Stimulated activated CD4-positive, alpha-beta T cell treated with anti-CD3 and anti-CD28 coated beads, Interleukin-12 subunit alpha, Interleukin-12 subunit beta, amount 100 ng/mL, for 24 hours (primary cell): ENCODE measurements at places on chromosomes 16 and 17.

- DNase-seq, result no peak
Measured at GRCh38 chr17:3667366-3668278, 756 bp downstream of the TAX1BP3 start.

DNA sequence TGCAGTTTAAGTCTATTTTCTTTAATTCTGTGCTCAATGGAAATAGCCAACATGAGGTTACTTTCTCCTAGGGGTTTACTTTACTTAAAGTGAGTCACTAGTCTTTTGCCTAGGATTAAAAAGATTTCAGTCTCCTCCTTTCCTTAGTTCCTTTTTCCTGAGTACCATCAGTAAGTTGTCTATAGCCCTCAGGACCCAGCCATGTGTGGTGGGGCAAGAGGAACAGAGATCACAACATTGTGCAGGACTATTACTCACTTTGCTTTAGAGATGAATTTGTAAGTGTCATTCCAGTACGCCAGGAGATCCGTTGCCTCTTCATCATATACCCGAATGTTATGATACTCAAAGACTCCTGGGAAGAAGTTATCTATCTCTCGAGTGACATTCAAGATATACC, 27.7 kb upstream of the CORO6 start:
- DNase-seq, result no peak

GRCh38 chr16:78057803-78058564, 35.6 kb downstream of the CLEC3A start:
- no peak for DNase-seq

DNA sequence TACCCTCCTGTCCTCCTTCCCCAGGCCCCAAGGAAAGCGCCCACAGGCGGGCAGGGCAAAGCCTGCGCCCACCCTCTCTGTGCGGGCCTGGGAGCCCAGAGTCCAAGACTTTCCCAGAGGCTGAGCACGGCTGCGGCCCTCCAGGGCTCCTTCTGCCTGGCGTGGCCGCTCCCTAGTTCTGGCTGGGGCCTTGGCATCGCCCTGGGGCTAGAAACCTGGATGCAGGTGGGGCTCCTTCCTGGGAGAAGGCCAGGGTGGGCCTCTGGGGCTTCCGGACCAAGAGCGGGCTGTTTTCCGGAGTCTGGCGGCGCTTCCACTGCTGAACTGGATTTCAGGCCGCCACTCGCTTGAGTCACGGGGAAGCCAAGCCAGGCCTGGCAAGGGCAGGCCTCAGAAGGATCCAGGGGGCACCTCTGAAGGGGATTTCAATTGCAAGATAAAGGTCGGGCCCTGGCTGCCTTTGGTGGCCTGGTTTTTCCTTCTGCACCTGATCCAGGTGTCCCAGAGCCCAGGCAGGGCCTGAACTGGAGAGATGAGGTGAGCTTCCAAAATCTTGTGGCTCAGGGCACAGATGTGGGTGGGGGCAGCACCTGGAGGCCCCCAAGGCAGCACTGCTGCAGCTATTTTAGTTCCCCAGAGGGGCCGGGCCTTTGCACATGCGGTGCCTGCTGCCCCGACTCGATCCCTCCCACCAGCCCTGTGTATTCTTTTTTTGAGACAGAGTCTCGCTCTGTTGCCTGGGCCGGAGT, 227.4 kb downstream of the MRTFB start:
- DNase-seq, result no peak

GRCh38 chr17:77865112-77865611, 93.3 kb upstream of the TNRC6C start:
- DNase-seq, result no peak

GRCh38 chr16:86923656-86924055, 345.3 kb downstream of the FOXL1 start:
- DNase-seq, result no peak

GRCh38 chr16:70396246-70396904, 42.5 kb downstream of the ST3GAL2 start:
- DNase-seq, result no peak

GRCh38 chr17:51805765-51806164, 352.7 kb downstream of the CA10 start:
- no peak for DNase-seq

GRCh38 chr16:84421938-84422220, 53.5 kb downstream of the ATP2C2 start:
- DNase-seq, result no peak

DNA sequence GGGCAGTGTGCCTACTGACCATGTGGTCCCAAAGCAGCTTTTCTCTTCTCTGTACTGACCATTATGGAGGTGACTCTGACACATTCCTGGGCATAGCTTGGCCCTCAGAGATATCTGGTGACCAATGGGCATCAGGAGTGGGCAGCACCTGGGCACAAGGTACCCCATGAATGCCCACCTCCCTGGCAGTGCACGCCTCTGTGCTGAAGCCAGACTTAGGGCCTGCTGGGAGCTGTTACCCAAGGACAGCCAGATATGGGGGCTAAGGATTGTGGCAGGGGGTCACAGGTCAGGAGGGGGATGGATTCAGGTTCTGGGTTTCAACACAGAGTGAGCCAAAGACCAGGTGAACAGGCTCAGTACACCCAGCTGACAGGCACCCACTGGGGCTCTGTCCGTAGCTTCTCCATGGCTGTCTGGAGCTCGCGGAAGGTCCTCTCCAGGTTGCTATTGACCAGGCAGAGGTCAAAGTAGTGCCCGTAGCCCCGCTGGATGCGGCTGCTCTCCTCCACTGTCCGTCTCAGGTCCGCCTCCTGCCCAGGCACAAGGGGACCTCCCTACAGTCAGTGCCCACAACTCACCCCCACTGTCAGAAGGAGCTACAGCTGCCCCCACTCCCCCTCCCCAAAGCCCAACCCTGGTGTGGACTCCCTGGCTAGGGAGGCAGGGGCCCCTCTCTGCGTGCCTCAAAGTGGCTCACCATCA, 29.7 kb downstream of the MPP2 start:
- no peak for DNase-seq

DNA sequence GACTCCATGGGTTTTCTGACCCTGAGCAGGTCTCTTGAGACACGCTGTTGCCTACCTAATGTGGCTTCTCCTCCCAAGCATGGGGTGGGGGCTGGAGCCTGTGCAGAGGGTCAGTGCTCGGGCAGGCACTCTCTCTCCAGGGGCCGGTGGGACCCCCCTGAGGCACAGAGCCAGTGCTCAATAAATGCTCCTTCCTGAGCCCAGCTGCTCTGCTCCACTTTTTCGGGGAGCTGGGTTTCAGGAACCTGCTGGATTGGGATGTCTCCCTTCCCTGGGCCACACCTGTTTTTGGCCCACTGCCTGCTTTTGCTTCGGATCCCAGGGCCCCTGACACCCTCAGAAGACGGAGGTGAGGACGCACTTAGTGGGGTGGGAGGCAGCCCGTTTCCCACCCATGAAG, 1.3 kb upstream of the TRIM65 start:
- no peak for DNase-seq

GRCh38 chr16:29849505-29849904, 13.5 kb downstream of the CDIPT start:
- DNase-seq, result no peak

DNA sequence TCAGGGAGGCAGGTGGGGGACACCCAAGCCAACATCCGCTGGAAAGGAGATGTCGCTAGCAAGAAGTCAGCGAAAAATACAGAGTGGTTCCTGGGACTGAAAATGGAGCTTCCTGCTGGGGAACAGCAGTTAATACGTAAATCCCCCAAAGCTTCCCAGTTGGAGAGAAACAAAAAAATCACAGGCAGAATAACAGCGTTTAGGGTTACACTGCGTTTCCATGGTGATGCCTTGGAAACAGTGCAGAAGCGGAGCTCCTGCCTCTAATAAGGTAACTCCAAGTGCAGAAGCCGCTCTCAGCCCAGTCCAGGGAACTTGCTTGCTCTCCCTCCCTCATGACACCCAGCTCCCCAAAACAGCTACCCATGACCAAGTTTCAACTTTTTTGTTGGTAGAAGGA, 73.4 kb downstream of the PLD6 start:
- DNase-seq, result no peak

DNA sequence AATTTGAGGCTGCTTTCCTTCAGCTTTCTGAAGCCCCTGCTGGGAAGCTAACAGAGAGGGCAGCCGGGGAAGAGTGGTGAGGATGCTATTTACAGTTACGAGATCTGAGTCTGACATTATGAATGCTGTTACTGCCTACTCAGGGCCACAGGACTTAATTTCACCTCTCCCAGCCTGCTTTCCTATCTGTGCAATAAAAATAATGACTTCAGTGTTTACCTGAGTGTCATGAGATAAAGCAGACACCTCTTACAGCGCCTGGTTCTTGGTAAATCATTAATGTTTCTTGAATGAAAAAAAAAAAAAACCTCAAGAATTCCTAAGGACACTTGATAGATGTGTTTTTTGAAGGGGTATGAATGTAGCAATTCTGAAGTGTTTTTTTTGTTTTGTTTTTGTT, 24.2 kb upstream of the CPHXL start:
- DNase-seq, result no peak

- DNase-seq, result no peak
Measured at GRCh38 chr16:47523342-47524006, 62.3 kb downstream of the PHKB start.

GRCh38 chr16:4245077-4245791, 3.4 kb upstream of the SRL start:
- no peak for DNase-seq

DNA sequence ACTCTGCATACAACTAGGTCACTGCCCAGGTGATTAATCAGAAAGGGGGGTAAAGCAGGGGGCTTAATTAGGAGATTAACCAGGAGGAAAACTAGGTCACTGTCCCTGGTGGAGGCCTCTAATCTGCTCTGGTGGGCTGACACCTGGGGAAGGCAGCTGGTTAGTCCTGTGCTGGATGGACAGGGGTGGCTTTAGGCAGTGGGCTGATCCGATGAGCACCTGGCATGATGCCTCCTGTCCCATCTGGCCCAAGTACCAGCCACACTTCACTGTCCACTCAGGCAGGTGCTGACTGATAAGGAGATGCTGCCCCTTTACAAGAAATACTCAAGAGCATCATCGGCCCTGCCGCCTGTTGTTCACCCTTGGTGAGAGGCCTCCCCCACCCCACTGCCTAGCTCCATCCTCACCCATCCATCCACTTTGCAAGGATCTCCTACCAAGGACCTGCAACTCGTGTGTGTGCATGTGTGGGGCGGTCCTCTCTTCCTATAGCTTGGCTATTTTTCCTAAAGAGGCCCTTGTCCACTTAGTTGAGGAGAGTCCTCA, 13.8 kb upstream of the RCVRN start:
- DNase-seq, result no peak

- DNase-seq, result no peak
Measured at GRCh38 chr16:87000001-87000400, 317.2 kb downstream of the C16orf95 start.

GRCh38 chr17:49342575-49342936, 19.5 kb downstream of the ZNF652 start:
- DNase-seq, result no peak

DNA sequence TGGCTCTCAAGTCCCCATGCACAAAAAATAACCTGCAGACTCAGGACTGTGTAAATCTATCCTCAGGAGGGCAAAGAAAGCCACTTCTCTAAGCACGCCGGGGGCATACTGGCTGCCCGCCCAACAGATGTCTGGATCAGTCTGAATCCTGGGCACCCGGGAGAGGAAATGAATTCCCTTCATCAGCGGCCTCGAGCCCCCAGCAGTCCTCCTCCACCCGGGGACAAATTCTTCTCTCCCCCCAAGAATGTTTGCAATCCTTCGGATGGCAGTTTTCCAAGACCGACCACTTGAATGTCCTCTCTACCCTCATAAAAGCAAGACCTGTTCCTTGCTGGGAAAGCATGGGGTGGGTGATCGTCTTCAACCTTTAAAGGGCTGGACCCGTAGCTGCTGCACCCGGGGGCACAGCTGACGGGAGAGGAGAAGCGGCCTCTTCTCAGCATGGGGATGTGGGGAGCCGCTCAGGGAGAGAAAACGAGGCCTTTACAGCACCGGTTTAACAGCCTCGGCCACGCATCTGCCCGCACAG, 9.4 kb upstream of the MAP2K3 start:
- DNase-seq, result no peak

DNA sequence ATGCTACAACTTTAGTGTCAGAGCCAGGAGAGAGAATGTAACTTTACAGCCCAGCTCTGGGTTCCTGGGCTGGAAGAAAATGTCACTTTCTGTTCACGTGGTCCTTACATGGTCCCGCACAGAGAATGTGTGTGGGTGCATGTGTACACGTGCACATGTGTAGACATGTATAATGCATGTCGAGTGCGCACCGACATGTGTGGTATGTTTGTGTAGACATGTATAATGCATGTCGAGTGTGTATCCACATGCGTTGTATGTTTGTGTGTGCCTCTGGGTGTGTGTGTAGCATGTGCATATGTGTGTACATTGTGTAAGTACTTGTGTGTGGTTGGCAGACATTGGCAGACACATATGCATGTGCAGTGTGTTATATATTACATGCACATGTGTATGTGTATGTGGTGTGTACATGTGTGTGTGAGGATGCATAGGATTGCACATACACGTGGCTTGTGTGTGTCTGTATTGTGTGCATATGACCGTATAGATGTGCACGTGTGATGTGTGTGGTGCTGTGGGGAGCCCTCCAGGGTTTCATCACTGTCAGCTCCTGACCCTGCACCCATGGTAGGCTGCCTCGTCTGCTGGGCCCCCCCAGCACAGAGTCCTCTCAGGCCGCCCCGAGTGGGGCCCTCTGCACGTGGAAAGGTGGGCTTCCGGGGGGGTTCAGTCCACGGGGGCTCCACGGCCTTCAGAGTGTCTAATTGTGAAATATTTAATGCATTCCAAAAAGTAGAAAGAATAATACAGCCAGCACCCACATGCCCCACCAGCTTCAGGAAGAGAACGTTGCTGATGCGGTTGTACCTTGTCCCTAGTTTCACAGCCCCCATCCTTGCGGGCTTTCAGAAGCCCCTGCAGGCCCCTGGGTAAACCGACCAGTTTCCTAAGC, 214.2 kb upstream of the GSE1 start:
- no peak for DNase-seq

DNA sequence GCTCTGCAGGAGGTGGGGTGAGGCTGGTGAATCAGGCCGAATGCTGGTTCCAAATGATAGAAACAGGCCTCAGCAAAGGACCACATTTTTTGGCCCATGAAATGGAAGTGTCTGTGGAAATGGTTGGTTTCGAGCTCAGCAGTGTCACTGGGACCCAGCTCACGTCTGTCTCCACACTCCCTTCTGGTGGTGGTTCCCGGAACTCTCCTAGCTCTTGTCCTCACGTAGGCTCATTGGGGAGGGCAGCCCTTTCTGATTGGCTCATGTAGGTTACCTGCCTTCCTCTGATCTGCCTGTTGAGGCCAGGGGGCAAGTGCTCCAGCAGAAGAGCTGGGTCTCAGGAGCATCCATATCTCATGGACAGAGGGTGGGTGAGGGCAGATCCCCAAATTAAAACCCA, 4.0 kb downstream of the ALG1 start:
- no peak for DNase-seq

GRCh38 chr17:20825539-20825938, 217.3 kb downstream of the USP22 start:
- DNase-seq, result no peak

DNA sequence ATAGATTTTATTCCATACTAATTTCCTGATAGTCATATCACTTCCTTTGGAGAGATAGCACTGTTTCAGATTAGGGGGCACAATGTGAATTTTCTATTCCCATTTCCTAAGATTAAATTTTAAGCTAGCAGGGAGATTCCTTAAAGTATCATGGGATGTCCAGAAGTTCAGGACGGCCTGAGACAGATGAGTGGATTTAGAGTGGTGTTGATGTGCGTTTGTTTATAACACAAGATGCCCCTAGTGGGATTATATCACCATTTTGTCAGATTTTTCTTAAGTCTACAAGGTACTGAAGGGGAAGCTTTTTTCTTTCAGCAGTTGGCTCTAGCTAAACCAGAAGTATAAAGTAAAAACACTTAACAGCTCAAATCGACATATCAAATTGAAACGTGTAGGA, 183.6 kb upstream of the TBX2 start:
- DNase-seq, result no peak

- no peak for DNase-seq
Measured at GRCh38 chr17:48335858-48336500, 94.0 kb downstream of the SKAP1 start.
